ENCODE measurements at places on chromosomes 11 and 22.

DNA sequence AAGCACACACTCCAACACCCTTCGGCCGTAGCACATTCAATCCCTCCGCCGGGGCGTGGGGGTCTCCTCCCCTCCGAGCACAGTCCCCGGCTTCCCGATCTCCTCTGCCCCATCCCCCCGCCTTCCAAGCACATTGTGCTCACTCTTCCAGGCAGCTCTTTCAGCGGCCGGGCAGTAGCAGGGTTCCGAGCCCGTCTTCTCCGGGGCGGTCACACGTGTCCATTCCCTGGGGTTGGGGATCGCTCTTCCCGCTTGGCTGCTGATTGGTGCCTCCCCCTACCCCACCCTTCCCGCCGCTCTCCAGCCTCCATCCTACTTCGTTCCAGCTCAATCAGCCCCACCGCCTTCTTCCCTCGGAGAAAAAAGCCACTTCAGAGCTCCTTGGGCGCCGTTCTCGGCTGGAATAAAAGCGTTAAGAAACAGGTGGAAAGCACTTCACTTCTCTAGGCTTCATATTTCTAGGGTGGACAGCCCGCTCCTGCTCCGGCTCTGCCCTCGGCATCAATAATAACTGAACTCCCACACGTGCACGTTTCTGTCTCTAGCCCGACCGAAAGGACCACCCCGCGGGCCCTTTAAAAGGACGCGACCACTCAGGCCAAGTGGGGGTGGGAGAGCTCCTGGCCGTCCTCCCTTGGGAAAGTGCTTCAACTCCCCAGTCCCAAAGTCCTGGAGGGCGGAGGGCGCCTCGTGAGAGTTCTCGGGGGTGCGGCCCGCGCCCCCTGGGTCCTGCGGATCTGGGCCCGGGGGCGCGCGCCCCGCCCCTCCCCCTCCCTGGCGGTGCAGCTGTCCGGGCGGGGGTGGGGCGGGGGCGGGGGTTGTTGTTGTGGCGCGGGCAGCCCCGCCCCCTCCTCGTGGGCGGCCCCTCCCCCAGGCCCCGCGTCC lies 464 bp upstream of the CECR2 start:
- DNase-seq: peak; percentile 47

- DNase-seq: no peak
Measured at GRCh38 chr22:27212102-27212501, 554.7 kb downstream of the MIAT start.

- no peak for DNase-seq
Measured at GRCh38 chr11:86459682-86460460, 85.2 kb downstream of the CCDC81 start.

DNA sequence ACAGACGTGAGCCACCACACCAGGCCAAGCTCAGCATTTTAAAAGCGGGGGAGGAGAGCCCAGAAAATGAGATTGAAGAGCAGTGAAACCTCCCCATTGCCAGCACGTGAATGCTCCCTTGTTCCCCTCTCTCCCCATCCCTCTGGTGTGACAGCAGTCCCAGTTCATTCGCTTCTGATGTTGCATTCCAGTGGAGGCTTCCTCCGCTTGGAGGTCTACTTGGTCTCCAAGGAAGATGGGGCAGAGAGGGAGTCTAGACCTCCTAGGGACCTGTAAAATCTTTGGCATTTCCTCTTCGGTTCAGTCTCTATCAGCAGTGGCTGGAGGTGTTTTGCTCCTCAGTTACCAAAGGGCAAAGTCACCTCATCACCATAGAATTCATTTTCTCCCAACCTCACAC lies 30.2 kb upstream of the EP300 start:
- DNase-seq: no peak

- DNase-seq: no peak
Measured at GRCh38 chr11:94860333-94860732, 92.2 kb downstream of the AMOTL1 start.

GRCh38 chr11:128400382-128401203 lies 186.8 kb downstream of the ETS1 start:
- DNase-seq: no peak

DNA sequence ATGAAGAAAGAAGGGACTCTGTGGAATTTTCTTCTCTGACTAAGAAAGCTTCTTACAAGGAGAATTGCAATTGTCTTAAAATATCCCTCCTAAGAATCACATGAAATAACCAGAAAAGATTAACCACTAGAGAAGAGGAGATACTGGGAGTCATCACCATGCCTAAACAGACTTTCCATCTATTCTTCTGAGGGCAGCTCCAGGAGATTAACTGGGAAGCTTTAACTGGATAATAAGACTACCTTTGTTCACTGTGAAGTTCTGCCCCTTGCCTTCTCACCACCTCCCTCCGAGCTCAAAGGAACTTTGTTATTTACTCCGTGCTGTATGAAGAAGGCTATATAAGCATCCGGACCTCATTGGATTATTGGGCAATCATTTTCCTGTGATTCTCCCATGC lies 24.5 kb upstream of the MMP7 start:
- no peak for DNase-seq

DNA sequence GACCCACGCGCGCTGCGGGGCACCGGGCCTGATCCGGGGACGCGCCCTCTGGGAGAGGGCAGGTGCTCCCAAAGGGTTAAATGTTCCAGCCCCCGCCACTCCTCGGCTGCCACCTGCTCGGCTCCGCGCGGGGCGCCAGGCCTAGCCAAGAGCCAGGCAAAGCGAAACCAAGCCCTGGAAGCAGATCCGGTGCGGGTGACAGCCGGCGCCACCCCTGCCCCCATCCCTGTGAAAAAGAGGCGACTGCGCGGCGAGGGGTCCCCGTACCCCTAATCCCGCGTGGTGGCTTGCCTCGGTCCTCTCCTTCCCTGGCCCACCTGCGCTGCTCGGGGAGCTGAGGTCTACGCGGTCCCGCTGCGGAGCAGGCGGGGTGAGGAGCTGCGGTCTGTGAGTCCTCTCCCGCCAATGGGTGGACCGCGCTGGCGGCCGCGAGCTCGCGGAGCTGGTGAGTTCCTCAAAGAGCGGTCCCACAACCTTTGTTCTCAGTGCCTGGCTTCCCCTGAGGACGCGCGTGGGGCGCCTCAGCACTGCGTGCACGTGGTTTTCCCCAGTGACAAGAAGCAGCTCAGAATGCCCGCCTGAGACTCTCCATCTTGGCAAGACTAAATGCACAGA lies at the start of gene ME3:
Gene ME3 (minus strand): TSS at position 610 of the 615 bp plus-strand sequence.
- peak; percentile 73 for DNase-seq

- DNase-seq: peak; percentile 37
Measured at GRCh38 chr22:19064354-19065054, 57.7 kb downstream of the DGCR2 start.

DNA sequence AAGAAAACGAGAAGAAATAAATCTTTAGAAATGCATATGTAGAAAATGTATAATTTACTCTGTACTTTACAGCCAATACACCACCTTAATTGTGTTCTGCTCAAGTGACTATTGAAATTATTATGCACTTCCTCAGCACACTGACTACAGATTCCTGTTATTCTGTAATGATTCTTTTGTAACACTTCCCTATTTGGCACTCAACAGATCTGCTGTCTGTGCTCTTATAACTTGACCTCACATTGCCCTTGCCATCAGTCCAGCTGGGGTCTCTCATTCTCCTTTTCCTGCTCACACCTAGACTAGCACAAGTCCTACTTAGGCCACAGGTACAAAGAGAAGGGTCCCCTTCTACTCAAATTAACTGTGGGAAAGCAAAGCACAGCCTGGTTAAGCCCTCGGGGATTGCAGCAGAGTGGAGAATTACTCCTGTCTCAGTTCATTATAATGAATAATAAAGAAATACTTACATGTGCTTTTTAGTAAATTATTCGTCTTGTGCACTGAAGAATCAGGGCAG lies 860.4 kb downstream of the OPCML start:
- no peak for DNase-seq

DNA sequence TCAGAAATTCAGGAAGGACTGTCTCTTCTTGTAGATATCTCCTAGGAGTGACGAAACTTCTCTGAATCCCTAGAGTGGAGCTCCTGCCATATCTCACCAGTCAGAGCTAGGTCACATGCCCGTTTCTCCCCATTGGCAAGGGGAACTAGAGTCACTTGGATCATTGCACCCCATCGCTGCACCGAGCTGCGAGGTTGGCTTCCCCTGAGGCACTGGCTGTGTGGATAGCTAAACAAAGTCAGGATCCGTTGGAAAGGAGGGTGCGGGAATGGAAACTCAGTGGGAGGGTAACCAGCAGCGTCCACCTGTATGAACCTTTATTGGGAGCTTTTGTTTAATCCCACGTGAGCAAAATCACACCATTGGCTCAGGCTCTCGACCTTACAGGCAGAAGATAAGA lies 283.8 kb downstream of the BRD1 start:
- peak; percentile 24 for DNase-seq

- no peak for DNase-seq
Measured at GRCh38 chr11:95398437-95399112, 167.6 kb upstream of the SESN3 start.

All from Peyer's patch (tissue), 4 donors.